ACHN (cell line): ENCODE measurements at places on chromosomes 1 and 21.

DNA sequence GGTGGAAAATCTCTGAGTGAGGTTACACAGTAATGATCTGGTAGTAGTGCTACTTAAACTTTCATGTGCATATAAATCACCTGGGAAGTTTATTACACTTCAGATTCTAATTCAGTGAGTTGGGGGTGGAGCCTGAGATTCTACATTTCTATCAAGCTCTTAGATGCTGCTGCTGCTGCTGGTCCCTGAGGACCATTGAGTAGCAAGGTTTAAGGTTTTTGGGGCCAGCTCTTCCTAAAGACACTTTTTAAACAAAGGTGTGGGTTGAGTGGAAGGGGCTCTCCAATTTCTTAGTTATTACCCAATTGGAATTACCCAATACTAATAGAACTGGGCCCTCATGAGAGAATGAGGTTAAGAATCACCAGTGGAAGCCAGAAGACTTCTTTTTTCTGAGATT, 29.5 kb downstream of the KCNA3 start:
- no peak for DNase-seq

GRCh38 chr1:113913887-113914664, 8.9 kb downstream of the DCLRE1B start:
- DNase-seq, result no peak

- DNase-seq, result peak; percentile 32
These were observed 13.9 kb upstream of the RERE start for GRCh38 chr1:8831340-8831739.

- DNase-seq, result no peak
These were observed 10.3 kb downstream of the DUSP23 start for GRCh38 chr1:159791031-159791430.

DNA sequence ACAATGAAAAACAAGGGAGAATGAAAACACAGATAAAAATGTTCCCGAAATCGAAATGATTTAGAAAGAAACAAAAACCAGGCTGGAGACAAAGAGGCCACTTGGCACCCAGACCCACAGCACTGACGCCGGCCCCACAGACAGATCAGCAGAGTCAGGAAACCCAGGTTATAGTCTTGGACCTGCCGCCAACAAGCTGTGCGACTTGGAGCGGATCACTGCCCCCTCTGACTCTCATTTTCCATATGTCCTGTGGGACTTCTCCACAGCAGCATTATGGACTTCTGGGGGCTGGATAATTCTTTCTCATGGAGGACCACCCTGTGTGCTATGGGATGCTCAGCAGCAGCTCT, 72.4 kb downstream of the MATN1 start:
- no peak for DNase-seq

GRCh38 chr1:30804352-30804751, 46.8 kb upstream of the LAPTM5 start:
- no peak for DNase-seq

- no peak for DNase-seq
These were observed 32.8 kb upstream of the DDR2 start for GRCh38 chr1:162599451-162599850.

GRCh38 chr1:28885472-28885877, 28.9 kb upstream of the EPB41 start:
- DNase-seq, result no peak

GRCh38 chr1:110176299-110176956, 26.1 kb downstream of the SLC6A17 start:
- DNase-seq, result no peak

DNA sequence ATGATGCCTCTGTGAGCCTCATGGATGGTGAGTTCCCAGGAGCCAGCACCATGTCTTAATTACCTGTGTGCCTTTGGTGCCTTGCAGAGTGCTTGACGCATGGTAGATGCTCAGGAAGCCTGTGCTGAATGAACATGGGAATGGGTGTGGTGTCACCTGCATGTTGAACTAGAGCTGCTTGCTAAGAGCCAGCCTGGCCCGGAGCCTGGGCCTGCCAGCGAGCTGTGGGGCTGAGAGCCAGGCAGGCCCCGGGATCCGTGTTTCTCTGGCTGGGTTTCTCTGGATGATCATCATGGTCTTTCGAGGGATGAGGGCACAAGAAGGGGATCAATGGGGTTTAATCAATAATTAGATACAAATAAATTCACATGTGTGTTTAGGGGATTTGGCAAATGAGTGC, 6.7 kb upstream of the TEX35 start:
- DNase-seq, result no peak

GRCh38 chr1:204307334-204307883, 52.3 kb downstream of the PLEKHA6 start:
- DNase-seq, result no peak

DNA sequence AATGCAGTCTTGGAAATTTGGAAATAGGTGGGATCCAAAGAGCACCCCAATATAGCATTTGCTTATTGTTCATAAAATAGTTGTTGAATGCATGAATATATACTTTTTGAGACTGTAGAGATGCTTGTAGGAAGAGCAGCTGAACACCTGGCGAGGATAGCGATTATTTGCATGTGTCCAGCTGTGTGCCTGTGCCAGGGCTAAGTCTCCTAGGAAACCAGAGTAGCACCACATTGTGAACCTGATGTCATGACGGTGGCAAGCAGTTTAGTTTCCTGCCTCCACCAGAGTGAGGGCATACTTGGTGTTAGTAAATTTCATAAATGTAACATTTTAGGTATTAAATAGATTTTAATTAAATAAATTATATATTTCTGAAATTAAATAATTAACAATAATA, 37.3 kb upstream of the IRF2BP2 start:
- no peak for DNase-seq

DNA sequence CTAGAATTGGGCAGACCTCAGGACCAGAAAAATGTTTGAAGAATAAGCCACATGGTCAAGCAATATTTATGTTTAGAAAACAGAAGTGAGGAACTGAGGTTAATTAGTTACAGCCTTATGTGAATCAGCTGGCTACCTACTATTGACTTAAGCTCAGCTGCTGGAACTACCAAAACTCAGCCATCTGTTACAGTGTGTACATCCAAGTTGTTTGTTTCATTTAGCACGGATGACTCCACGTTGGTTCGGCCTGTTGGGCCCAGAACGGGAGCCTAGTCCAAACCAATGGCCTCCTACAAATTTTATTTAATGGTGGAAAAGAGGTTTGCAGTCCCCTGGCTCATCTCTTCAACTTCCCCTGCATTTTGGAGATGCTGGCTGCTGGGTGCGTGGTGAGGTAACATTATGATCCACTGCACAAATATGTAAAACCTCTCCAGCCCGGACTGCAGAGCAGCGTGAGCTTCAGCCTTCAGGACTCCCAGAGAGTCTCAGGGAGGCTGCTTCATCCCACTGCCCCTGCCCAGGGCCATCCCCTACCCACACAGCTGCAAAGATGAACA, 143.4 kb downstream of the ZZZ3 start:
- DNase-seq, result peak; percentile 89

GRCh38 chr1:241086686-241087085, 270.3 kb downstream of the RGS7 start:
- no peak for DNase-seq

GRCh38 chr1:202551683-202552082, 158.6 kb downstream of the SYT2 start:
- no peak for DNase-seq
